ENCODE measurements at places on chromosomes 1 and 21.
A peak's percentile ranks its signal among the peaks of the same experiment; 100 is the strongest.

DNA sequence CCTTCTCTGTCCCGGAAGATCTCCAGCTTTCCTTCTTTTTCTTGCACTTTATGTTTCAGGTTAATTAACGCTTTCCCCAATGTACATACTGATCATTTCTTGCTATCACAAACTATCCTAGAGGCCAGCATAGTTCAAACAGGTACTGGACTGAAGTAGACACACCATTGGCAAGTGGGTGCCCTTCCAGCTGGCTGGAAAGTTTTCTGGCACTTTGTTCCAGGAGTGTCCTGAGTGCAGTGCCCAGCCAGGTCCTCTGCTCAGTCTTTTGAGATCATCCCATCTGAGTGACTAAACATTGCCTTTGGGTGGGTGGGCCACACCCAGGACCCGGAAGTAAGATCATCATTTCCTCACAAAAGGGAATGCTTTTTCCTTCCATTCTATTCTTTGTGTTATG lies 15.0 kb upstream of the DUSP23 start:
- DNase-seq: no peak

GRCh38 chr21:38269576-38269936 lies 12.8 kb downstream of the KCNJ15 start:
- DNase-seq: no peak

- DNase-seq: no peak
These were observed 650.3 kb downstream of the AJAP1 start for GRCh38 chr1:5304702-5305101.

DNA sequence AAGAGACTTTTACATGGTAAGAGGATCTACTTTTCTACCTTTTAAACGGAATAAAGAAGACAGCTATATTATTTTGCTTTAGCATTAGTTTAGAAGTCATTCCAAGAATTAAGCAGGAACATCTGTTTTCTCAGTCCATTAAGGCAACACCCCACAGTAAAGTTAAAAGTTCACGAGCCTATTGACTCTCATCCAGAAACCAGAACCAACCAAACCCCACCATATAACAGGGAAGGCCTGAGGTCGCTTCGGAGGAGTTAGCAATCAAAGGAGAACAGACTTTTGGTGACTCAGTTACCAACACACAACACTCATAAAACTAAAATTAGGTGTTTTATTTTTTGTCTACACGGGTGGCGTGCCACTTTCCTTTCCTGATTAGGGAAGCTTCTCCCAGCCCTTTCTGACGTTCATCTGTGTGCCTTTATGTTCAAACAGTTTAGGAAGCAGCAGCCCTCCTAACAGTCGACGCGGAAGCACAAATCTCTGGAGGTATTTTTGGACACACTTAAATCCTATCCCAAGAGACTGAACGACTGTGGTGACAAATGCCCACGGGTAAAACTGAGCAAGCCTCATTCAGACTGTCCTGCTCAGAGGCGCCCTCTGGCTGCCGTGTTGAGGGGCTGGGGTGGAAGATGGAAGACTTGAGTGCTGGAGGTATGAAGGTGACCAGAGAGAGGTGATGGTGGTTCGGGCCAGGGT lies 8.6 kb upstream of the PLA2G2C start:
- DNase-seq: no peak

DNA sequence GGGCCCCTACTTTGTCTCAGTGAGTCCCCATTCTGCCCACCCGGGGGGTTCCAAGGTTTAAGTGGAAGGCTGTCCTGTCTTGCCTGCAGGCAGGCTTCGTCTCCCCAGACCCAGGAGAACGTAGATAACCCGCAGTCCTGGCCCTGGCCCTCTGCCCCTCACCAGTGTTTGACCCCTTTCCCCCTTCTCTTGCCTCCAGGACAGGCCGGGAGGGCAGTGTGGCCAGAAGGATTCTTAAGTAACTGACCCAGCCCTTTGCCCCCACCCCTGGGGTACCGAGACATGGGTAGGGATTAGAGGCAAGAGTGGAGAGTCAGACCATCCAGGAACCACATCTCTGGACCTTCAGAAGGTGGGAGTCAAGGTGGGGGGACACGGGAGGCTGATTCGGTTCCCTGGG lies 8.8 kb downstream of the TMEM222 start:
- no peak for DNase-seq

DNA sequence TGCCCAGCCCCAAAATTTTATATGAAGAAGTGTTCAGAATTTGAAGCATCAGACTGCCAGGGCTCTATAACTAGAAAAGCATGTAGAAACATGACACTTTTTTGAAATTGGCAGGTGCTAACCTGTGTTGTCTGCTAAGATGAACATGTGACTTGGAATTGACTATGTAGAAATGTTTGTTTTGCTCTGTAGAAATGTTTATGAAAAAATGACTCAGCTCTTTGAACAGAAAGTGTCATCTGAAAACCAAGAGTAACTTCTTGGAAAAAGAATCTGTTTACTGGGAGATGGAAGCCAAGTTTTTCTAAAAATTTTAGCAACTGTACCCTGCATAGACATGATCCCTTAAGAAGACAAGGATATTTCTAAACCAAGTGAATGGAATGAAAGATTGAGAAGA lies 59.2 kb downstream of the LHX9 start:
- no peak for DNase-seq

DNA sequence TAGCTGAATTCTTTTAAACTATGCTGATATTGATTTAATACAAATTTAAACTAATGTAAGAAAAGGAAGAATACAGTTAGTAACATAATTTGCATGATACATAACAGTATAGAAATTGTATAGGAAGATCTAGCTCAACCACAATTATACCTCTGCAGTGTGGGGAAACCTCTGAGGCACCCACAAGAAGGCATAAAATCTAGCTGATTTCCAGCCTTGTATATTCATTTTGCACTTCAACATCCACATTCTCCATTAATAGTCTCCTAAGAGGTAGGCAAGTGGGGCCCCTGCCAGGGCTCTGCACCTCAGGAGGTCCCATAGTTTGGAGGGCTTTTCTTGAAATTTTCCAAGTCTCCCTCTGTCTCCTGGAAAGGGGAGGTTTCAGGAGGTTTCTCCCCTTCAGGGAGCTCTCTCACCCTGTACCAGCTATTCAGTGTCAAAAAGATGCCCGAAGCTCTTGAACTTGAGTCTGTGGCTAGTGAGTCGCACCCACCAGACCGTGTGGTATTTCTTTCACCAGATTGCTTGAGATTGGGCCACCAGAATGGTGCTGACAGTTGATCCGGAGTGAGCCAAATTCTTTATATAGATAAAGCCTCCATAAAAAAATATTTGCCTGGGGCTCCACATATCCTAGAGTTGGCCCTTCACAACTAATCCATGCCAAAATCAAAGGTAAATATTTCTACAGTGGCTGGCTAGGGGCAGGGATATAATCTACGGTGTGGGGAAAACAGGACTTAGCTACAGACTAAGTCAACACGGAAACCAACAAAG lies 108.2 kb downstream of the TIAM1 start:
- no peak for DNase-seq

GRCh38 chr1:212641956-212642355 lies 33.4 kb downstream of the ATF3 start:
- DNase-seq: no peak

- no peak for DNase-seq
These were observed 6.9 kb upstream of the GALE start for GRCh38 chr1:23807453-23807852.

DNA sequence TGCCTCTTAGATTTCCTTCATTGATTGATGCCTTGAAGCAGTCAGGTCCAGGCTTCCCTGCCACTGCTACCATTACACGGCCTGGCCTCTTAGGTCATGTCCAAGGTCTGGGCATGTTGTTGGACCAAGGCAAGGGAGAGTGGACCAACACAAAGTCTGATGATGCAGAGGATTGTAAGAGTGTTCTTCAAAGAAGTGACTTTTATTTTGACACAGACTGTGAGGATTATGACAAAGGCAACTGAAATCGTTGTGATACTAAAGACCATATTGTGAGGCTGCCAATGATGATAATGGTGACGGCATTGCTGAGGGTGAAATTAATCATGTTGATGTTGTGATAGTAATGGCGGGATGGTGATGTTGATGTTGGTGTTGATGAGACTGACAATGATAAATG lies 149.5 kb downstream of the GRIK3 start:
- no peak for DNase-seq

DNA sequence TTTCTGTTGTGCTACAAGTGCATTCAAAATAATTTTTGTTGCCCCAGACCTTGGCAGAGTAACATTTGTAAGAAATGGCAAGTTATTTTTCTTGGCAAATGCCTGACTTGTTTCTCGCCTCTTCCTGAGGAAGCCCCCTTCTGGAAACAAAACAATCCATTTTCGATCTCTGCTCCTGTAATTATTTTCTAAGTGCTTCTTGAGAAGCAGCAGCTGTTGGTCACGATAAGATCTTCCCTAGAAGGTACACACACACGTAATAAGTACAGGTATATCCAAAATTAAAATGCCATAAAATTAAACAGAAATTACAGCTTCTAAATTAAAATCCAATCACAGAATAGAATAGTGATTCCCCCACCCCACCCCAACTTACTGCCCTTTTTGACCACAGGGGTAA lies 47.3 kb downstream of the LPGAT1 start:
- peak; percentile 28 for DNase-seq

DNA sequence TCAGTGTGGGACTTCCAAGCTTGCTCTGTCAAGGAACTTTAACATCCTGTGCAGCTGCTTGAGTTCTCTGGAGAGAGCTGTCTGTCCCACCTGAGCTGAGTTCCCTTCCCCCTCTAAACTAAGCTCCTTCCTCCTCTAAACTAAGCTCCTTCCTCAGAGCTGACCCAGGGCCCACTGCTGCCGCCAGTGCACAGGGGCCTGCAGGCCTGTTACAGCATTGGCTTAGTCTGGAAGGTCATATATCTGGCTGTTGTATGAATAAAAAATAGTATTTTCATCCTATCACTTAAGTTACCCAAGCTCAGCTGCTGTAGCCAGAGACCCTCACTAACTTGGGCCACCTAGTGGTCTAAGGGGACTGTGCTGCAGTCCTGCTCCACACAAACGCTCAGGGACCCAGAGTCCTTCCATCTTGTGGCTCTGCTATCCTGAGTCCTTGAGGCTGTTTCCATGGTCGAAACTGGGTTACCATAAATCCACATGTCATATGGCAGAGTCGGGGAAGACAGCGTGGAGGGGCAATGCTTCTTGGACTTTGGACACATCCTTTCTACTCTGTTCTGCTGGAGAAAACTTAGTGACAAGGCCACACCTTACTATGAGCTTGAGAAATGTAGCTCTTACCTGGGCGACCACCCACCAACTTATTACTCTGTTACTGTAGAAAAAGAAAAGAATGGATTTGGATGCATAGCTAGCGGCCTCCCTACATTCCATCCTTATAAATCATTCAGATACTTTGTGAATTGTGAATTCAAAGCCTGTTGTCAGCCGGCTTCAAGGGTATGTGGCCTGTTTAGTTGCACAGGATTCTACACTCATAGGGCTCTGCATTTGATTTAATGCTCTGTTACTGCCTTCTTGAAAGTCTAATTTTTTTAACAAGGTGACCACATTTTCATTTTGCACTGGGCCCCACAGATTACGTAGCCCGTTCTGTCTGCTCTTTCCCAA lies 71.4 kb upstream of the GCLM start:
- no peak for DNase-seq

GRCh38 chr1:231594123-231594522 lies 32.5 kb upstream of the DISC1 start:
- DNase-seq: no peak

DNA sequence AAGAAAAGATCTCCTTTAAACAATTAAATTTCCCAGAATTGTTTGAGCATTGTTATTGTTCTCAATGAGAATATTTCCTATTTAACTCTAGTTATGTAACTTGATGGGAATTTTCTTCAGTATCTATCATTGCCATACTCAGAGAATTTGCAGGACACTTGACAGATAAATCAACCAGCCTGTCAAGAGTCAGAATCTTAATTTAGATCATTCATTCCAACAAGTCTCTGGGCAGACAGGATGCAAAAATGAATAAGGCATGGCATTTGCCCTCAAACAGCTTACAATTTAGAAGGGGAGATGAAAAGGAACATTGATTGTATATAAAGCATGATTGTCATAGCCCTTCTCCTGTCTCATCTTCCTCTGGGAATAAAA lies 7.3 kb upstream of the DISC1 start:
- no peak for DNase-seq

- DNase-seq: peak; percentile 100
These were observed at the start of gene CKS1B for GRCh38 chr1:154974102-154974807. CKS1B (plus strand) TSS chr1:154974681; CDS start chr1:154974746, 65 bp downstream.

DNA sequence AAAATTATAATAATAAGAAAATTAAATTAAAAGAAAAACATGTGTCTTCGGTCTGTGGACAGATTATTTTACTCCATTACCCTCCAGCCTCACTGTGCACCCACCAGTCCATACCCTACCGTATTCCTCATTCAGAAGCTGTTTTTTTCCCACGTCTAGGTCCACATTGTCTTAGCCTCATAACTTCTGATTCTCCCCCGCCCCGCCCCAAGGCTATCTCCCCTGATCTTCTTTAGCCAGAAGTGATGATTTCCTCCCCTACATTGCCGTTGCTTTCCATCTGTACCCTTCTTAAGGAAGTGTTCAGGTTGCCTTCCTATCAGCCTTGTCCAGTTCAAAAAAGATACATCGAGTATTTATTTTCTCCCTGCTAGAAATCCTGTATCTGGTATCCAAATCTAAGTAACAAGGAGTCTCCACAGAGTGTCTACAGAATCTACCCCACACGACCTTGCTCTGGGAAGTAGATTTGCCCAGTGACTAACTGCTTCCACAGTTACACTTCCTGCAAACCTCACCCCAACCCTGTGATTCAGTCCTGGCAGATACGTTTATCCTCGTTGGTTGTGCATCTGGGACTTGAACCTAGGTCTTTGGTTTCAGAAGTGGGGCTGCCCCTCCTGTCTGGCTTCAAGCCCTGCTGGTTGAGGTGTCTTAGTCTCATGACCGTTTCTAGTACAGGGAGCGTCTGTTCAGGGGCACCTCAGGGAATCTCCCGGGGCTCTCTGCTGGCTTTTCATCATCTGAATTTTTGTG lies 470.2 kb downstream of the CAMTA1 start:
- DNase-seq: no peak

DNA sequence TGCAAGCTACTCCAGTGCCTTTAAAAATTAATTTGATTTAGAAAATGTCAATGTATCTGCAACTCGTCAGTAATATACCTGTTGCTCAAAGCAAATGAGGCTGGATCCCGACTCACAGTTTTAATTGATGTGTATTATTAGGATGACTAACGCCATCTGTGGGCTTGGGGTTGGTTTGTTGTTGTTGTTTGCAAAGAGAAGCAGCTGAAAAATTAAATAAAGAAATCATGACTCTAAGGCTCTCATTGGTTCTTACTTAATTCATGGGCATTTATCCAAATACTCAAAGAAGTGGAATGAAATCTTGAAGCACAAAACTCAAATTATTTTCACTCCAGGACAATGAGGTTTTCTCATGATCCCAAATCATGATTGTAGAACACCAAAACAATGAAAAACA lies 46.4 kb downstream of the SEC16B start:
- no peak for DNase-seq

- DNase-seq: no peak
These were observed 360.9 kb downstream of the RRAGC start for GRCh38 chr1:38498686-38499085.

- no peak for DNase-seq
These were observed 671 bp downstream of the KIF26B start for GRCh38 chr1:245155272-245156040.

Data from NCI-H1436 treated with DMSO at 0.1 percent for 48 hours (cell line).